ENCODE measurements at places on chromosomes 2 and 18.

- DNase-seq: no peak
Measured at GRCh38 chr2:101164021-101164420, 12.8 kb upstream of the TBC1D8 start.

- no peak for DNase-seq
Measured at GRCh38 chr2:66849153-66849755, 414.3 kb downstream of the MEIS1 start.

- no peak for DNase-seq
Measured at GRCh38 chr2:60531701-60532133, 21.7 kb downstream of the BCL11A start.

- no peak for DNase-seq
Measured at GRCh38 chr2:72561621-72562318, 264.1 kb downstream of the EXOC6B start.

- DNase-seq: no peak
Measured at GRCh38 chr2:239293775-239294430, 106.9 kb downstream of the HDAC4 start.

DNA sequence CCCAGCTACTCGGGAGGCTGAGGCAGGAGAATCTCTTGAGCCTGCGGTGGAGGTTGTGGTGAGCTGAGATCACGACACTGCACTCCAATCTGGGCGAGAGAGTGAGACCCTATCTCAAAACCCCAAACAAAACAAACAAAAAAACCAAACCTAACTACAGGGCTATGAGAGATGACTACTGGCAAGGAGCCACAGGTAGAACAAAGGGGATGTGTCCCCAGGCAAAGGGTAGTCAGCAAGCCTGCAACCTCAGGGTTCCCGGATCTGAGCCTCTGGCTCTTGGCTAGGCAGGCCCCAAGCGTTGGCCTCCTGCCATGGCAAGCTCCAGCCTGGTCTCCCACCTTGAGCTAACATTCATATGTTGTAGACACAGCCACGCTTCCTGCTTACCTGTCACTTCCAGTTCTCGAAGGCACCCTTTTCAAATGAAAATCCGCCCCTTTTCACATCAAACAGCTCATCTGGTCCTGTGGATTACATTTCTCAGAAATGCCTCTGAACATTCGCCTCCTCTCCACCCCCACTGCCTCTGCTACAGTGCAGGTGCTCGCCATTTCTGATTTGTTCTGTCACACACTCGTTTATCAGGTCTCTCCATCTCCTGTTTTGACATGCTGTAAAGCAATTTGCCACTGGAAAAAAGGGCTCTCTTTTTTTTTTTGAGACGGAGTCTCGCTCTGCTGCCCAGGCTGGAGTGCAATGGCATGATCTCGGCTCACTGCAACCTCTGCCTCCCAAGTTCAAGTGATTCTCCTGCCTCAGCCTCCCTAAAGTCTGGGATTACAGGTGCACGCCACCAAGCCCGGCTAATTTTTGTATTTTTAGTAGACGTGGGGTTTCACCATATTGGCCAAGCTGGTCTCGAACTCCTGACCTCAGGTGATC is 13.1 kb upstream of the ACTR3 start:
- DNase-seq: peak; percentile 85

DNA sequence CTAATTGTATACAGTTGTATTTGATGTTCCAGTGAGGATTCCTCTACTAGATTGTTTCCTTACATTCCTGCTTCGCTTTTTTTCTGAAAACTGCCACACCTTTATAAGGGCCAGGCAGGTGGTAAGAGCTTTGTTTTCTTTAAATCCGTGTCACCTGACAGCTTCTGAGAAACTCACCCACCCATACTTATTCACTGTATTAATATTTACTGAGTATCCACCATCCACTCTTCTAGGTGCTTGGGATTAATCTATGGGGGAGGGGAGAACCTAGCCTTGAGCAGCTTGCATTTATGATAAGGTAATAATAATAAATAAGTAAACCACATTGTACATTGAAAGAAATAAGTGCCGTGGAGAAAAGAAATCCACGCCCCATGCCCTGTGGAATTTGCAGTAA is 174.7 kb upstream of the AGAP1 start:
- no peak for DNase-seq

- no peak for DNase-seq
Measured at GRCh38 chr2:241503776-241504392, 4.5 kb downstream of the STK25 start.

GRCh38 chr2:219119422-219120043 is 41.1 kb downstream of the NHEJ1 start:
- peak; percentile 53 for DNase-seq

GRCh38 chr2:179274749-179275148 is 10.1 kb upstream of the SESTD1 start:
- no peak for DNase-seq

DNA sequence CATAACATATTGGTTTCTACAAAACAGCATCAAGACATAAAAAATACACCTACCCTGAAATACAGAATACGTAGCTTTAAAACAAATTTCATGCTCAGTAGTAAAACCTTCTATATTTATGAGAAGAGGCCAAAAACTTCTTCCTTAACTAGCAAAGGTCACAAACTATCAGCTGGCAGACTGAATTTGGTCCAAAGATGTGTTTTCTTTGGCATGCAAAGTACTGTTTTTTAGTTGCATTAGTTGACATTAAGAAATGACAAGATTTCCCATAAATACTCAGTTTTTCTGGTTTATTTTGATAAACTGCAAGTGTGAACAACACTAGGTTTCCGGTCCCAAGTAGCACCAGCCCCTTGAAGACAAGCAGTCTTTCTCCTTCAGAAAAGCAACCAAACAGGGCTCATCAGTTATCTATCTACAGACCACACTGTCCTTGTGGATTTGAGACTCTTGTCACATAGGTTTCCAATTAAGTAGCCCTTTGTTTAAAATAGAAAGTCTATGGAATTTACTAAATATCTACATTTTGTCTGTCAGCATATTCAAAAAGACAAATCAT is 35.6 kb downstream of the SLC25A12 start:
- DNase-seq: no peak

DNA sequence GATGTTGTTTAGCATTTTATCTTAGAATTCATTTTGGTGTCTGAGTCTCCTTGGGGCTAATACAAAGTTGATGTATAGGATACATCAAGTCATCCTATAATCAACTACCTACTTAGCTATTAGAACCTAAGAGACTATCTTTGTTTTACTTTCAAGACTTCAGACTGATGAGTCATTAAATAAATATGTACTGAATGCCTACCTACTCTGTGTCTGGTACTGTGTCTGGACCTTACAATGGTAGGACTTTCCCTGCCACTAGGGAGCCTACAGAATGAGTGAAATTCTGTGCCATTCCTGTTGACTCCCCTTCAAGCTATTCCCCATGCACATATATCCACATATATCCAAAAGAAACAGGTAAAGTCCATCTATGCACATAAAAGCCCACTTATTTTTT is 114.5 kb downstream of the ERBB4 start:
- no peak for DNase-seq

DNA sequence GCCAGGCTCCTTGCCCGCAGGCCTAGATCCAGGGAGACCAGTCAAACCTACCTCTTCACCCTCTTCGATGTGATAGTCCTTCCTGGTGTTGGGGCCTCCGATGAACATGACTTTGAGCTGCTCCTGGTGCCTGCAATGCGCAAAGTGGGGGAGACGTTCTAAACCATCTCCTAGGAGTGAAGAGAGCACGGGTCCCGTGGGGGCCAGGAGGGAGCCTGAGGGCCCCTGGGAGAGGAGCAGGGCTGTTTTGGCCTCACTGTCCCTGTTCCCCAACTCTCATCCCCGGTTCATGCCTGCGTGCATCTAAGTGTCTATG is 3.9 kb downstream of the HAAO start:
- no peak for DNase-seq

DNA sequence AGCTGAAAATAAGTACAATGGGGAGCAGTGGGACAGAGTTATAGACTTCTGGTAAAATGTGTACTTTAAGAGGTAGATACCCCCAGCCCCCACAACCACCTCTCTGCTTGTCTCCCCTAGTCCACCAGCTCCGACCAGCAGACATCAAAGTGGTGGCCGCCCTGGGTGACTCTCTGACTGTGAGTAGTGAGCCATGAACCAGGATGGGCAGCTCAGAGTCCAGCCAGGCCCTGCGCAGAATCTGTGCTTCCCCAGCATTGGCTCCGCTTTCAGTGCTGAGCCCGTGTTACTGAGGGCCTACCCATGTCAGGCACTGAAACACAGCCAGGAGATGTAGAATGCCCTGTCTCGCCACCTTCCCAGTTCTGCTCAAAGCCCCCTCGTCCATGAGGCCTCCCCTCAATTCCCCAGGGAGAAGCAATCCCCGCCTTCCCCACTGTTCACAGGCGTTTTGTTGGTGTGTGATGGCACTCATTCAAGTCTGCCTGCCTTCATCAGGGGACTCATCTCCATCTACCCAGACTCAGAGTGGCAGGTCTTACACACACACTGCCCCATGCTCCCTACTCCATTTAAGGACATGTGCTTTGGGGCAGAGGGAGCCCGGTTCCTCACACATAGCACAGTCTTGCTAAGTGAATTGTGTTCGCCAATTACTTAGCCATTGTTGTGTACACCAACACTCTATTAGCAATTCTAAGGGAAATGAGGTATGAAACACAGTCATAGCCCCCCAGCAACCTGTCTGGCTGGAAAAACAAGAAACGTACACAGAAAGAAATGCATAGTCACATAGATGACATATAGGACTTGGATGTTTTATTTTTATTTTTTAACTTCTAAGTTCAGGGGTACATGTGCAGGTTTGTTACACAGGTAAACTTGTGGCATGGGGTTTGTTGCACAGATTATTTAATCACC is 122.6 kb downstream of the PLB1 start:
- no peak for DNase-seq

DNA sequence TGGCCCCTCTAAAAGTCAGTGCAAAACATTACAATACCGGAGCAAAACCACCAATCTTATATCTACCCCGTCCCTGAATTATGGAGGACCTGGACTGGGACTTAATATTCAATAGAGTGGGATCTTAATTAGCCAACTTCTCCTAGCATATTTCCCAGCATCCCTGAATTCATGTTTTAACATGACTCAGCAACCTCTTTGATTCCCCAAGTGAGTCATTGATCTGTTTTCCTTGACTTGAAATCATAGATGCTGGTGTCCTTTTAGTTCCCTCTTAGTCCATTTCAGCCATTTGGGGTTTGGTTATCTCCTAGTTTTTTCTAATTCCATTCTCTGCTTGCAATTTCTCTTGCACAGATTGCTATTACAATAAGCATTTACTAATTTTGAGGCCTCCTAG is 677.7 kb upstream of the CELF4 start:
- DNase-seq: no peak

DNA sequence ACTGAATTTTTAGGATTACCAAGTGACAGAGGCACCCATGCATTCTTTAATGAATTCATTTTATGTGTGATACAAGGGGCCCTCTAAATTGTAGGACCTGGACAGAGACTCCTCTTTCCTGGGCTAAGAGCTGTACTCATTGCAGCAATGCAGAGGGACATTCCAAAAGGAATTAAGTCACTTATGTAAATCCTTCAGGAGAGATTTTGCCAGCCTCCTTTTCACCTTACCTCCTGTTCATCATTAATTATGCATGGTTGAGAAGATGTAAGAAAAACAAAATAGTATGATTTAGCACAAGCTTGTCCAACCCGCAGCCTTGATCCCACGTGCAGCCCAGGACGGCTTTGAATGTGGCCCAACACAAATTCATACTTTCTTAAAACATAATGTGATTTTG is 84.5 kb upstream of the TANK start:
- no peak for DNase-seq

GRCh38 chr2:178689808-178690207 is 117.4 kb downstream of the TTN start:
- no peak for DNase-seq

DNA sequence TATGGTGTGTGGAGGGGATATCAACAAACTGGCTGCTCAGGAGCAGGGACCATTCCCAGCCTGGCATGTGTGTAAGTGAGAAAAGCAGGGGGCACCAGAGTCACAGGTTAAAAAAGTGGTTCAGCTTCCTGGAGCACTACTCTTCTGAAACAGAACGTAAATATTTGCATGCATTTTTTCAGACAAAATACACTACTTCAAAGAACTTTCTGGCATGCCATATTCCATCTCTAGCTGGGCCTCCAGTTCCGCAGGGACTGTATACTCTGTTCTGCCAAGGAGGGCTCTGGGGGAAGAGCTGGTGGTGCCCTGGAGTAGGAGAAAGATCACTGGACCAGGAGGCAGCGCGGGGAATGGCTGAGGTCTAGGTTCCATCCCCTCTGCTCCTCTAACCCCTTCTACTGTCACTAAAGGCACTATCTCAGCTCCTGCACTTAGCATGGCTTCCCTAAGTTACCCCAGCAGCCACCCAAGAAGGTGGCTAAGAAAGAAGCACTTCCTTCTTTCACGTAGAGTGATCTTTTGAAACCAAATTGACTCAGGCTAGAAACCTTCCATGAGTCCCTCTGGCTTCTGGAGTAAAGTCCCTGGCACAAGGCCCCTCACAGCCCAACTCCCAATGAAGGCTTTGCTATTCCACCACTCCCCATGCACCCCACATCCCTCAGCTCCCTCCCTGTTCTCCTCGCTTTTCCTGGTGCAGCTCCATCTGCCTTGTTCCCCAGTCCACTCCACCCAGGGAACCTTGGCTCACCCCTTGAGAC is 57.6 kb upstream of the CABLES1 start:
- no peak for DNase-seq

DNA sequence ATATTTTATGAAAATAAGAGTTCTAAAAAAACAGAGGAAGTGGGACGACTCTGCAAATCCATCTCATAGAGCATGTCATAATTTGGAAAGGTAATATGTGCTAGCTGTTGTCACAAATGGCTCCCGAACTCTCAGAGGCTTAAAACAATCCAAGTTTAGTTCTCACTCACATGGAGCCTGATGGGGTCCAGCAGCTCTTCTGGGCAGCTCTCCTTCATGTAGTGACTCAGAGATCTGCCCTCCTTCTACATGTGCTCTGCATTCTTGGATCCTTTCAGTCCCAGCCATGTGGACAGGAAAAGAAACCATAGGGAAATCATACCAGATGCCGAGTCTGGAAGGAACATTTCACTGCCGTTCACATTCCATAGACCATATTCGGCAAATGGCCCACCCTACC is 180.1 kb upstream of the APCDD1 start:
- no peak for DNase-seq

- no peak for DNase-seq
Measured at GRCh38 chr2:54771166-54771885, 47.9 kb downstream of the EML6 start.
